ENCODE measurements at places on chromosomes 12 and 14.

- DNase-seq: no peak
These were observed 50.4 kb downstream of the TBX5 start for GRCh38 chr12:114355389-114356088.

- DNase-seq: no peak
These were observed 34.2 kb upstream of the KRR1 start for GRCh38 chr12:75545636-75546035.

- DNase-seq: no peak
These were observed 31.4 kb upstream of the AMN start for GRCh38 chr14:102891111-102891510.

GRCh38 chr14:99774556-99775307, 18.5 kb upstream of the EML1 start:
- peak; percentile 18 for DNase-seq

DNA sequence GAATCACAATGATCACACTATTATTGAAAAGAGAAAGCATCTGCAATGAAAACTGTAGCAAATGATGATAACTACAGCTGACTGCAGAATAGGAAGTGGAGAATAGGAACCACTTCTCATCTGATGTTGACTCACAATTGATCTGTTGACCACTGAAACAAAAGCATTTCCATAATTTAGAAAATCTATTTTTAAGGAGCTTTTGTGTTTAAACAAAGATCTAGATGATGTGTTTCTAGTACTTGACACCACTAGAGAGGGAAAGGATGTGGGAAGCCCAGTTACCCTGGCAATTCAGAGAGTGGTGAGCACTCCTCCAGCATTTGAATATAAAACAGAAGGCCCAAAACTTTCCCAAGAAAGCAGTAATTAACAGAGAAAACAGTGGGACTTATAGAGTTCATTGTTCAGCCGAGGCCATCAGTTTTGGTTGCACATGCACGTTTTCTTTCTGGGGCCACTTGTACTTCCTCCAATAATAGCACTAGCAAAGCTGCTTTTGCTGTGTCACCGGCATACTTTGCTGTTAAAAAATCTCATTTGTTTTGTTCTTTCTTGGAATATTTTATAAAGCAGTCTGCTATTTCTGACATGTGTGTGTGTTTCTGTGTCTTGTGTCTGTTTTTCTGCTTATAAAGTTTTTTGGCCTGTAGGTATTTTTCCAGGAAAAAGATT, 76.1 kb upstream of the HECTD1 start:
- no peak for DNase-seq

DNA sequence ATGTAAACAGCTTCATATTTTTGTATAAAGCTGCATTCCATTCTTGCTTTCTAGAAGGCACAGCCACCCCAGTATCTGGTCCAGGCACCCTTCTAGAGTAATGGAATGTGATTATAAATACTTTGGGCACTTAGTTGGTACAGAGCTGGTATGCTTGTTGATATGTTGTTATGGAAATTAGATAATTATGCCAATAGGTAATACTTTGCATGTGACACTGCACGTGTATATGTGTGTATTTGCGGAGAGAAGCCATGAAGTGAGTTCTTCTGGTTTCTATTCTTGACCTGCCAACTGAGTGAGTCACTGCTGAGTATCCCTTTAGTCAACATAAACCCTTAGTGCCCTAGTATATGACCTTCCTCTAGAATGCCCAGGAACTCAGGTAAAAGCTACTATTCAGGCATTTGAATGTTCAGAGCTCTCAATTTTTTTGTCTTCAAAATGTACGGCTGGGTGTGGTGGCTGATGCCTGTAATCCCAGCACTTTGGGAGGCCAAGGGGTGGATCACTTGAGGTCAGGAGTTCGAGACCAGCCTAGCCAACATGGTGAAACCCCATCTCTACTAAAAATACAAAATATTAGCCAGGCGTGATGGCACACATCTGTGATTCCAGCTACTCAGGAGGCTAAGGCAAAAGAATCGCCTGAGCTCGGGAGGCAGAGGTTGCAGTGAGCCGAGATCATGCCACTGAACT, 6.2 kb upstream of the TCP11L2 start:
- no peak for DNase-seq

- DNase-seq: no peak
These were observed 8.4 kb downstream of the STYX start for GRCh38 chr14:52738409-52738808.

GRCh38 chr12:70577283-70577634, 60.0 kb downstream of the PTPRB start:
- no peak for DNase-seq

GRCh38 chr14:66383771-66384170, 102.4 kb upstream of the CCDC196 start:
- no peak for DNase-seq

DNA sequence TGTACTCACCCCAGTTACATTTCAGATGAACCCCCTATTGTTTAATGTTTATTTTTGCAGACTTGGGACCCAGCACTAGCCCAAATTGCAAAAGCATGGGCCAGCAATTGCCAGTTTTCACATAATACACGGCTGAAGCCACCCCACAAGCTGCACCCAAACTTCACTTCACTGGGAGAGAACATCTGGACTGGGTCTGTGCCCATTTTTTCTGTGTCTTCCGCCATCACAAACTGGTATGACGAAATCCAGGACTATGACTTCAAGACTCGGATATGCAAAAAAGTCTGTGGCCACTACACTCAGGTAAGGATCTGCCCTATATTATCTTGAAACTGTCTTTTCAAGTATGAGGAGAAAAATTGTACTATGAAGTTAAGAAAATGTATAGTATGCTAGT, 1.2 kb downstream of the GLIPR1 start:
- no peak for DNase-seq

GRCh38 chr12:116331876-116332275, 54.4 kb upstream of the MED13L start:
- no peak for DNase-seq

- DNase-seq: peak; percentile 79
These were observed 945 bp upstream of the HIP1R start for GRCh38 chr12:122834104-122834920.

DNA sequence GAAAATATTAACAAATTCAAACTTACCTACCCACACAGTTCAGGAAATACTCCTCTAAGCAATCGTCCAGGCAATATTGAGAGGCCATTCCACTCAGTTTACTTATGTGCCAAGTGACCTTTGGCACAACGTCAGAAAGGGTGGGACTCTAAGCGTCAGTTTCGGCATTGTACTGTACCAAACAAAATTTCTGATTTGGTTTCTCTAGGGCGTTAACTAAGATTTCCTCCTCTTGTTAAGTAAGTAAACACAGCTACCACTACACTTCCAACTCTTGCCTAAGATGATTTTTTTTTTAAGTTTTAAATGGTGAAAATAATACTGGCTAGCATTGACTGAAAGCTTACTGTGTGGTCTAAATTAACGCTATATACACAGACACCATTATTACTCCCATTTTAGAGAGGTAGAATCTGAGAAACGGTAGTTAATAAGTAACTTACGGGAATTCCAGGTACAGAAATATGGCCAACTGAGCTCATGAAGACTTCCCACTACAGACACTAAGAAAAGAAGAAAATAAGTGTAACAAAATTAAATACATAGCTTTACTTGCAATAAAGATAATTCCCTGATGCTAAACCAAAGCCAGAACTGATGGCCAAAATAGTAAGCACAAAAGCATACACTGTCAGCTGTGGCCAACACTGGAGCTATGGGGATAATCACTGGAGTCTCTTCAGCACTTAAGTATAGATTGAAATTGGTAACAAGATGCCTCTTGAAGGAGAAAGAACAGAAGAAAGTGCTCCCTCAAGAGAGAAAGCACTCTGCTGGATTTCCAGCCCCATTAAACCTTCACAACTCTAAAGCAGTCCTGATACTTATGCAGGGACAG, 76.1 kb downstream of the EPS8 start:
- peak; percentile 87 for DNase-seq

GRCh38 chr12:5487948-5488625, 56.2 kb downstream of the NTF3 start:
- no peak for DNase-seq

GRCh38 chr12:56634242-56634836, 4.2 kb upstream of the BAZ2A start:
- DNase-seq: peak; percentile 57

DNA sequence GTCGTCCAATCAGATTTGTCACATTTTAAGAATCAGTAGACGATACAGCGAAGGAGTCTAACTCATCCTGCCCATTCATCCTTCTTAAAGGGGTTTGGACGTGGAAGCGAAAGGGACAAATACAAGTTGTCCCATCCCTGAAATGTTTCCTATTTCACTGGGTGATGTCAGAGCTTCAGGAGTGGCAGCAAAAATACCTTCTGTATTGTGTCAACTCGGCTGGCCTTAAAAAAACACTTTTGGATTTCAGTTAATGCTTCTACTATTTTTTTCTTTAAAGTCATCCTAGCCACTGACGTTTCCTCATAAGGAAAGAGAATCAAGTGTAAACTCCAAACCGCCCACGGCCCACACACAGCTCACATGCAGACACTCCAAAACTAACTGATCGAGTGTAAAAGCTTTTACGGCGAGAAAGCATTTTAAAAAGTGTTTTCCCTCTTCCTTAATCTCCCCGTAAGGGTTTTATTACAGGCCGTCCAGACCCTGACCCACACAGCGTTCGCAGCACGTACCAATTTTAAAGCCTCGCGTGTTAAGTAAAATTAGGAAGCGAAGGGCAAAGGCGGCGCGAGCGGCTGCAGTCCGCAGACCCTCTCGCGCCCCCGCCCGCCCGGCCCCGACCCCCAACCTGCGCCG, 593 bp downstream of the CFL2 start:
- DNase-seq: peak; percentile 90

GRCh38 chr12:114769634-114770033, 85.7 kb upstream of the TBX3 start:
- DNase-seq: no peak

- no peak for DNase-seq
These were observed 11.7 kb downstream of the CAMKK2 start for GRCh38 chr12:121284551-121285390.

DNA sequence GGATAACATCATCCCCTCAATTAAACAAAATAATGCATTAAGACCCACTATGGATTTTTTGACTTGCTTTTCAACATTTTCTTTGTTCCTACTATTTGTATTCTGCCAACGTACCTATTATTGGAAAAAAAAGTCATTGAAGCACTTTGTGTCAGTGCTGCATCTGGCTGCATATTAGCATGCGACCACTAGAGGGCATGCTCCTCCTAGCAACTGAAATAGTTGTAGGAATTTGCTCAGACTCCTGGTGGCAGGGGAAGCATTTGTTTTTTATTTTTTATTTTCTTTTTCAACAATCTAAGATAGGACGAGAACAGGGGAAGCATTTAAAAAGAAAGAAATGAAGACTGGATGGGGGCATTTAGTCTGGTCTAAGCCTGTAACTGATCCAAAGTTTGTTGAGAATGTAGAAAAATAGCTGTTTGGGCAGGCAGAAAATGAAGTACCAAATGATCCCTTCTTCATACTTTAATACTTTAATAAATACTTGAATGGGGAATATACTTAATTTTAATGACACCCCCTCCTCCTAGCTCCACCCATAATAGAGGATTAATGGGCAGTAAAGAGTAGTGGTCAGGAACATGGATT, 14.5 kb upstream of the CLEC4A start:
- DNase-seq: peak; percentile 49

- DNase-seq: peak; percentile 39
These were observed 82.0 kb downstream of the CATSPERB start for GRCh38 chr14:91649930-91650329.

GRCh38 chr12:91588874-91589454, 406.3 kb upstream of the DCN start:
- DNase-seq: no peak

DNA sequence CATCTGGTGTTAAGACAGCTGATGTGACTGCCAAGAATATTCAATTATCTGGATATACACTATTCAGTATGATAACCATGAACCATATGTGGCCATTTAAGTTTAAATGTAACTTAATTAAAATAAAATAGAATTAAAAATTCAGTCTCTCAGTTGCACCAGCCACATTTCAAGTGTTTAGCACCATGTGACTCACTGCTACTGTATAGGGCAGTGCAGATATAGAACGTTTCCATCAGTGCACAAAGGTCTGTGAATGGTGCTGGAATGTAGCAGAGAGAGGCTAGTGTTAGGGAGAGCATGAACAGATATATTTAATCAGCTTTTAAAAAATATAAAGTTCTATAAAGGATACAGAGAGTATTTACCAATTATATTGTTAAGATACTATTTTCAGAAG, 28.7 kb downstream of the ARID4A start:
- DNase-seq: no peak

- DNase-seq: no peak
These were observed 745 bp upstream of the ADCY4 start for GRCh38 chr14:24335461-24336171.

DNA sequence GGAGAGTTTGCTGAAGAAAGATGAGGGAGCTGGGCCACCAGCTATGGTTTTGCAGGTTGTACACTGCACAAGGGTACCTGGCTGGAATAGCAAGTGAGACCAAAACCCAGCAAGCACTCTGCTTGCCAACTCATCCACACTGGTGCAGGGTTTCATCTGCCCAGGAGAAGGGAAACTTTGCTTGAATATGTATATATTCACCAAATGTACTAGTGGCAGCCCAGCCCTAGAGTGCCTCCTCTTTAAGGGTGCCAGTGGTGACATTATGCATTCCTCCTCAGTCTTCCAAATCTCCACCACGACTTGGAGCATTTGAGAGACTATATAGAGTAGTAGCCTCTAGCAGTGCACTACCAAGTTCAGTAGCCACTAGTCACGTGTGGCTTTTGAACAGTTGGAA, 136.8 kb downstream of the LLPH start:
- DNase-seq: no peak

DNA sequence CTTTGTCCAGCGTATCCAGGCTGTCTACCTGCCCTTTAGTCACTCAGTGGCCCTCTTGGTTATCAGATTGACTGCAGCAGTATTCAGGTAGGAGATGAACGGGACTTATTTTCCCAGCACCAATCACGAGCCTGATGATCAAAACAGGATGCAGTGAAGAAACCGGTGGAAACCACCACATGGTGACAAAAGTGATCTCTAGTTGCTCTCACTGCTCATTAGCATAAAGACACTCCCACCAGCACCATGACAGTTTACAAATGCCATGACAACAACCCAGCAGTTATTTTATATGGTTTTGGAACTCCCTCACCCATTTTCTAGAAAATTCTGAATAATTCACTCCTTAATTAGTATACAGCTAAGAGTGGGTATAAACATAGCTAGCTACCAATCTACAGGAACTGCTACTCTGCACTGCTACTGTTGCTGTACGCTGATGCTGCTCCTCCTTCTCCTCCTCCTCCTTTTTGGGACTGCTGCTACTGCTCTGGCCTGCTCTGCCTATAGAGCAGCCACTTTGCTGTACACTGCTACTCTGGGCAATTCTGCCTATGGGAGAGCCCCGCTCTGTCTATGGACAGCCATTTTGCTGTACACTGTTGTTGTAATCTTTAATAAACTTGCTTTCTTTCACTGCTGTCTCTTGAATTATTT, 142.5 kb upstream of the SSTR1 start:
- no peak for DNase-seq

- DNase-seq: peak; percentile 21
These were observed 903 bp downstream of the PARPBP start for GRCh38 chr12:102120886-102121285.

- DNase-seq: no peak
These were observed 11.1 kb upstream of the CLEC2A start for GRCh38 chr12:9943240-9943639.

GRCh38 chr14:89479802-89480201, 62.8 kb upstream of the FOXN3 start:
- DNase-seq: no peak

- DNase-seq: no peak
These were observed 36.2 kb upstream of the NUDT4 start for GRCh38 chr12:93341409-93342049.

GRCh38 chr14:95453713-95453980, 62.8 kb downstream of the SYNE3 start:
- DNase-seq: no peak

All from DMS79 treated with DMSO at 0.1 percent for 48 hours (cell line).